ENCODE measurements at places on chromosomes 11 and 22.
A peak's percentile ranks its signal among the peaks of the same experiment; 100 is the strongest.

- DNase-seq, result peak; percentile 67
These were observed at the start of gene ASRGL1 for GRCh38 chr11:62337303-62338181. Gene ASRGL1, plus strand, starts transcription at chr11:62337448. Its CDS starts 530 bp downstream, at chr11:62337978.

GRCh38 chr22:26835929-26836528, 178.6 kb downstream of the MIAT start:
- DNase-seq, result peak; percentile 10

GRCh38 chr11:68003846-68004550, at the start of gene UNC93B1:
Gene UNC93B1, minus strand, starts transcription at chr11:68004097. Its CDS starts 54 bp downstream, at chr11:68004043.
- DNase-seq, result peak; percentile 78

DNA sequence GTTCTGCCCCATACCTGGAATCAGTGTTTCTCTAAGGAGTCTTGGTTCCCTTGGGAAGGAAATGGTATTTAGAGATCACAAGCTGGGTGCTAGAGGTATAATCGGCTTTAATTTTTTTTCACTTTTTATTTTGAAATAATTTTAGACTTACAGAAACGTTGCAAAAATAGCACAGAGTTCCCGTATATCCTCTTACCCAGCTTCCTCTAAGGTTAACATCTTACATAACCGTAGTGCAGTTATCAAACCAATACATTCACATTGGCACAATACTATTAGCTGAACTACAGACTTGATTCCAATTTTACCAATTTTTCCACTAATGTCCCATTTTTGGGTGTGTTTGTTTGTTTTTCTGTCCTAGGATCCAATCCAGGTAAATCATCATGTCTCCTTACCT, 63.8 kb downstream of the RBX1 start:
- DNase-seq, result no peak

GRCh38 chr11:108589136-108589535, 4.4 kb downstream of the EXPH5 start:
- DNase-seq, result no peak

- no peak for DNase-seq
These were observed 10.1 kb upstream of the PRSS23 start for GRCh38 chr11:86790195-86790725.

- no peak for DNase-seq
These were observed 32.0 kb downstream of the BCR start for GRCh38 chr22:23212061-23213021.

DNA sequence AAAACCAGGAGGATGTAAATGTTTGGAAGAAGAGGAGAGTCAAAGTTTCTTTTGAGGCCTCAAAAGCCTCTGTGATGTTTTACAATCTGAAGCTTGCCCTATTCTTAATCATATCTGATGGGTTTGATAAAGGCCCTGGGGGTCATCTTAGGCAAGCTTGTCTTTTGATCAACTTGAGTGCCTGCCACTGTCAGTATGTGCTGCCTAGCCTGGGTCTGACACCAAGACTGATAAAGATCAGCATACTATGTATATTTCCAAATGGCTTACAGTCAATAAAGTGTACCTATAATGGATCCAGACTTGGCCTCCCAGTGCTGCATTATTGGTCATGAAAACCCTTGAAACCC, 12.7 kb downstream of the EHF start:
- no peak for DNase-seq

DNA sequence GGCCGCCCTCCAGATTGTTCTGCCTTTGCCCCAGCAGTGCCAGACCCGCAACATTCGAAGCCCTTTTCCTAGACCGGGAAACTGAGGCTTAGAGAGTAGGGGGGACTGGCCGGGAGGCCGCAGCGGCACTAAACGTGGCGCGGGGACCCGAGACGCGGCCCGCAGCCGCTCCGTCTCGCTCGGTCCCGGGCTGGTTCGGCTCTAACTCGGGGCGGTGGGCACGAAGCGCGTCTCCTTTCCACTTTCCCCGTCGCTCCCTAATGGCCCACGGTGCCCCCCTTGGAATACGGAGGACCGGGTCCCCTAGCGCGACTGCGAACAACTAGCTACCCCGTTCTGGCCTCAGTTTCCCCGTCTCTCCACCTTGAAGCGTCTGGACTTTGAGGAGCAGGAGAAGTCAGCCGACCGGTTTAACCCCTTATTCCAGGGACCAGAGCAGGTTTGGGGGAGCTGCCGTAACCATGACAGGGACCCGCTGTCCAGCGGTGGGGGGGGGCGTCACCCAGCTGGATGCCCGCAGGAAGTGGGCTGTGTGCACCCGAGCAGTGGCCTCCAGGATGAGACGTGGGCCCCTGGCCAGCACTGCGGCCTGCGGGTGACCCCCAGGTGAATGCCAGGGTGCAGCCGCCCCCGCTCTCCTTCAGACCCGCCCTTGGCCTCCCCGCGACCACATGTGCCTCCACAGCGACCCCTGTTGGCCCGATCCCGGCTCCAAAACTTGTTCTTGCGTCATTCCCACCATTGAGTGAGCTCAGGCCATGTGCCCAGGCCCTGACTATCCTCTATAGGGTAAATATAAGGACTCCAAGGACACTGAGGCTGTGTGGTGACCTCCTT, 1.1 kb downstream of the CDC42EP1 start:
- DNase-seq, result peak; percentile 58

GRCh38 chr11:73445980-73446379, 69.8 kb downstream of the RELT start:
- no peak for DNase-seq

GRCh38 chr11:128757886-128758612, 64.2 kb downstream of the FLI1 start:
- no peak for DNase-seq

DNA sequence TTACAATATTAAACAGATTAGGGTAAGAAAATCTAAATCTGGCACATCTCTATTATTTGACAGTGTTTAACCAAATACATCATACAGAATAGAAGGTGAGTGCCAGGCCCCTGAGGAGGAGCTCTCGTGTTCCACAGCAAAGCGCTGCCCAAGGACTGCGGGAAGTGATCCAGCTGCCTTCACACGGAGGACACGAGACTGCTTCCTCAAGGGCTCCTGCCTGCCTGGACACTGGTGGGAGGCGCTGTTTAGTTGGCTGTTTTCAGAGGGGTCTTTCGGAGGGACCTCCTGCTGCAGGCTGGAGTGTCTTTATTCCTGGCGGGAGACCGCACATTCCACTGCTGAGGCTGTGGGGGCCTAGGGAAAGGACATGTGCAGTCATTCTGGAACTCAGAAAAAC, 71.1 kb downstream of the NCAPD3 start:
- no peak for DNase-seq

DNA sequence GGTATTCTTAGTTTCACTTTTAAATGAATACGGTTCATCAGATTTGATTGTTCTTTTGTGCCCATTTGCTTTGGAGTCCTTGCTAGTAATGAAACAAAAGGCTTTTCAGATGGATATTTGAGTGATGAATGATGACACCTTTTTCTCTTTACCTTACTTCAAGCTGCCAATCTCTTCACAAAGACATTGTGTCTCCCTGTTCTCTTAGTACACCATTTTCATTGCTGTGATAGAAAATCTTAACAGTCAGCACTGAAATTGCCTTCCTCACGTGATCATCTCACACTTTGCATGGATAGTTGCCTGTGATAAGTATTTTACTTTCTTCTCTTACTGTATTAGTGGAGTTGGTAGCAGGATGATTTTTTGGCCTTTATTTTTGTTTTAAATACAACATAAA, 396.6 kb downstream of the NELL1 start:
- no peak for DNase-seq

DNA sequence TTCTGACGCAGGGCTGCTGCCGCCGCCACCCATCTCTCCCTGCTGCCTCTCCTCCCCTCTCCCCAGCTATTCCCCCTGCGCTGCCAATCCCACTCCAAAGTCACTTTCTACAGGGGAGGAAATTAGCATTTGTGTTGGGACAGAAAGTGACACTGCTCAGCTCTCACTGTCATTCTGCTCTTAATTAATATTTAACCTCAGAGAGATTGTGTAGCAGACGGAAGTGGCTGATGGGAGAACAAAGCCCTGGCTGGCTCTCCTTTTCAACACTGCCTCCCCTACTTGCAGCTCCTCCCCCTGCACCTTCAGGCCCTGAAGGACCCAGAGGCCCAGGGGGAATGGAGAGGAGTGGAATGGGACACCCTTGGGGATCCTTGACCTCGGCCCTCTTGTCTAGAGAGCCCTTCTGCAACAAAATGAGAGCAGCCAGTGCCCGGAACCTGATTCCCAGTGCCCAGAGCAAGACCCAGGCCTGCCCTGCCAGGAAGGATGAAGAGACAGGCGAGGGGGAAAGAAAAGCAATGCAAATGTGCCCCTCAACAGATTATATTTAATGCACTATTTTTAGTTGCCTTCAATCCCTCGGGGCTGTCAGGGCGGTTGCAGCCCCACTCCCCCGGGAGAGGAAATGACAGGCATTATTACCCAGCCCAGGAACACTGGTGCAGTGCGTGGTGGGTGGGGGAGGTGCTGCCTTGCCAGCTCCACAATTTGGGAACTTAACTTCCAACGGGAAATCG, 14.6 kb upstream of the NRGN start:
- DNase-seq, result no peak

DNA sequence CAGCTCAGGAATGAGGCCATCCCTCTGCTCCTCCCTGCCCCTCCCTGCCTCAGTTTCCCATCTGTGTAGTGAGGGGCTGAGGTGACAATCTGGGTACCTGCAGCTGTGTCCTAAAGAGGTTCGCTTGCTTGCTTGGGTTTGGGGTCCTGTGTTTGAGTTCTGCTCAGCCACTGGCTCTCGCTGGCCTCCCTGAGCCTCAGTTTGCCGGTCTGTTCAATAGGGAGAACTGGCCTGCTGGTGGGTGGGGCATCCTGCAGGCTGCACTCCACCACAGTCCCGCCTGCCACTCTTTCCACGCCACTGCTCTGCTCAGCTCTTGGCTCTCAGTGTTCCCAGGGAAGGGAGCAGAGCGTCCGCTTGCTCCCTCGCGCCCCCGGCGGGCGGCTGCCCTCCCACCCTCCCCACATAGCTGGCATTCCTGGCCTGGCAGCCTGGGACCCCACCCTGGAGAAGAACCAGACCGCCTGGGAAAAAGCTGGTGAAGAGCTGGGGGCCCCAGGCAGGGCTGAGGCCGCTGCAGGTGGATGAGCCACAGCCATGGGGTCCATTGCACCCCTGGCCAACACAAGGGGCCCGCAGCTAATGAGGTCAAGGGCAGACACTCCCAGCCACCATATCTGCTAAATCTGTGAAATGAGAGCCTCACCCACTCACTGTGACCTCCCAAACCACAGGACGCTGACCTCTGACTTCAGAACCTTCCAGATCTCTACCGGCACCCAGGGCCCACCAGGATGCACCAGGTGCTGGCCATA, 15.1 kb downstream of the WNT7B start:
- DNase-seq, result no peak

GRCh38 chr11:128482512-128483191, 104.7 kb downstream of the ETS1 start:
- DNase-seq, result peak; percentile 47

DNA sequence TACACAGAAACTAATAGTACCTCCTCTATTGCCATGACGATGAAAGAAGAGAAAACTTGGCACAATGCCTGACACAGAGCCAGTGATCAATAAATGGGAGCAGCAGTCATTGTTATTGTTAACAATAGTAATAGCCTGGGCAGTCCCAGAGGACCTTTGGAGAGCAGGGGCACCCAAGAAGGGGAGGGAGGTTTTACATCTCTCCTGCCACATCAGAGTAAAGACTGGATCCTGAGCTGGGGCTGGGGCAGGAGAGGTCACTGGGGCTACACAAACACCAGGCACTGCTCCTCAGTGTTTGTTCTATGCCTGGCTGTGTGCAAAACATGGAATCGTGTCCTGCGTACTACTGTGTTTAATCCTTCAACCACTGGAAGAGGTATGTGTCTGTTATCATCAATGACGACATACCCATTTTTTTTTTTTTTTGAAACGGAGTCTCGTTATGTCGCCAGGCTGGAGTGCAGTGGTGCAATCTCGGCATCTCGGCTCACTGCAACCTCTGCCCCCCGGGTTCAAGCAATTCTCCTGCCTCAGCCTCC, 25.0 kb upstream of the CREB3L1 start:
- no peak for DNase-seq

GRCh38 chr11:128804481-128804880, 62.6 kb downstream of the KCNJ1 start:
- no peak for DNase-seq

- no peak for DNase-seq
These were observed 19.2 kb downstream of the RASSF10 start for GRCh38 chr11:13028322-13028721.

GRCh38 chr11:115884800-115885534, 380.8 kb upstream of the CADM1 start:
- DNase-seq, result no peak
